ENCODE measurements at places on chromosomes 7 and 10. TPM values are rescaled to one million over a fixed set of nuclear protein-coding genes. Genes with fewer than 3 reads are reported as not detected.

TMEM176B gene
- total RNA-seq = 8.9 TPM

MAGI2 gene
- 13.4 TPM for total RNA-seq

HOXA11 gene
- total RNA-seq = not detected

SLC16A9 gene
- 13.7 TPM for total RNA-seq

NUTM2D gene
- total RNA-seq = 9.8 TPM

PLEKHS1 gene
- not detected for total RNA-seq

MEIG1 gene
- total RNA-seq = 3.0 TPM

ESYT2 gene
- total RNA-seq = 30.0 TPM

NPY gene
- total RNA-seq = 1.1 TPM

SUN3 gene
- not detected for total RNA-seq

DNA sequence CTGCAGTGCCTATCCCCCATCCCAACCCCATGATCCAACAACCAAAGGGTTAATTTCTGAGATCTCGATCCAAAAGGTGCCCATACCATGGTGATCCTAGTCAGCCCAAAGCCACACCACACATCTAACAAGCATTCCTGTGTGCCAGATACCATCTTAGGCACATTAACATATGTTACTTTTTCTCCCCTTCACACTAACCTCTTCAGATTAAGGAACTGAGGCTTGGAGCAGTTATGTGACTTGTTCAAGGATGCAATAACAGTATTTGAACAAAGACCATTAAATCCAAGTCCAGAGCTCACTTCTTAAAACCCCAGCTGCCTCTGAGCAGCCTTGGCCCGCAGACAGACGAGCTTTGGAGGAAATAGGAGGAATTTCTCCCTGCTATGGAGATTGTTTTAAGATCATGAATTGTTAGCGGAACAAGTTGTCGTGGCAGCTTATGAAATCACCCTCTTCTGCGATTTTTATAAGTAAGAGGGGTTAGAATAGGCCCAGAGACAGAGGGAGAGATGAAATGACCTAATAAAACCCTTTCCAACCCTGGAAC, 327.2 kb downstream of the KCNMA1 start:
- no peak for DNase-seq

GRCh38 chr10:64036321-64036930, 515.2 kb downstream of the REEP3 start:
- DNase-seq = no peak

DNA sequence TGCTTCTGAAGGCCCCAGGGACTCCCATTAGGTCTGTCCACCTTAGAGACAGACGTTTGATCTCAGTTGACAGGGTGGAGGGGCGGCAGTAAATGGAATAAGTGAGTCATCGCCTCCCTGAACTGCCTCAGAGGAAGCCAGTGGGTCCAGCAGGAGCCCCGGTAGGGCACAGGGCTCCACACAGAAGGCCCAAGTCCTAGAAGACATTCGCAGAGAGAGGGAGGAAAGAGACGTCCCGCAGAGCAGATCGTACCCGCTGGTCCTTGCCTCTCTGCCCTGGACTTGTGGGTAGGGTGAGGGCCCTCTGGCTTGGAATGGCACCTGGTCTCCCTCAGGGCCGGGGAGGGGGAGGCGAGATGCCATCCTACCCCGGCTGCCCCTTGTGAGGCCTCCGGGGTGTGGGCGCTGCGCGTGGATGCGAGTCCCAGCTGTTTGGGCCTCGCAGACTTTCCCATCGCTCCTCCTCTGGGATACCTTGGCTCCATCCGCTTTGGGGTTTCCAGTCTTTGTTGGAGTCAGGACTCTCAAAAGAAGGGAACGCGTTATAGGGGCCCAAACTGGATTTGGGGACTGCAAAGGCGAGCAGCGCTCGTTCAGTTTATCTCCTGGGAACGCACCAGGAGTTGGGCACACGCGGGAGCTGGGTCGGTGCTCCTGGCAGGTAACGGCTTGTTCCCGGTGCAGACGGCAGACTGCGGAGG, 5.1 kb downstream of the TLX1 start:
- no peak for DNase-seq

GRCh38 chr7:157401567-157402387, 65.0 kb downstream of the DNAJB6 start:
- no peak for DNase-seq

- DNase-seq = no peak
Observed at GRCh38 chr10:133166828-133167692, 7.0 kb downstream of the KNDC1 start.

DNA sequence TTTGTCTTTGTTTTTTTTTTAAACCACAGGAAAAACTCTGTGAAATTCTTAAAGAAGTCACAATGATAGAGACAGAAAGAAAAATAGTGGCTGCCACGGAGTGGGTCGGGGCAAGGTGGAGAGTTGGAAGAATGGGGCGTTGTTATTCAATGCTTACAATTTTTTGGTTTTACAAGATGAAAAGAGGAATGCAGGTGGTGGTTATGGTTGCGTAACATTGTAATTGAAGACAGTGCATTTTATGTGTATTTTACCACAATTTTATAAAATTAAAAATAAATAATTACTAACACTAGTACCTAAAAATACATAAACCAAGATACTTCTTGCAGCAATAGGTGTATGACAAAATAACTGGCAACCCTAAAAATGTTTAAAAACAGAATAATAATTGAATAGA, 76.9 kb upstream of the VOPP1 start:
- DNase-seq = no peak

DNA sequence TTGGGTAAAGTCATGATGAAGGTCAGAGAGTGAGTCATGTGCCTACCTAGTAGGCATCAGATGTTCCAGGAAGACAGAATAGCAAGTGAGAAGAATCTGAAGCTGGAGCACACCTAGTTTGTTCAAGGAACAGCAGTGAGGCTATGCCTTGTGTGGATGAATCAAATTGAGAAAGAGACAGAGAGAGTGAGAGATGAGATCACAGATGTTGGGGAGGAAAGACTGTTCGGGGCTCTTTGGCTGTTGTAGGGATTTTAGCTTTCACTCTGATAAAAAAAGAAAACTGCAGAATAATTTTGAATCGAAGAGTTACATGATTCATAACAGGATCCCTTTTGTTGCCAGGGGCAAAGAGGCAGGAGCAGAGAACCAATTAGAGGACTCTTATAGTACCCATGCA, 6.3 kb downstream of the LIPF start:
- DNase-seq = no peak

DNA sequence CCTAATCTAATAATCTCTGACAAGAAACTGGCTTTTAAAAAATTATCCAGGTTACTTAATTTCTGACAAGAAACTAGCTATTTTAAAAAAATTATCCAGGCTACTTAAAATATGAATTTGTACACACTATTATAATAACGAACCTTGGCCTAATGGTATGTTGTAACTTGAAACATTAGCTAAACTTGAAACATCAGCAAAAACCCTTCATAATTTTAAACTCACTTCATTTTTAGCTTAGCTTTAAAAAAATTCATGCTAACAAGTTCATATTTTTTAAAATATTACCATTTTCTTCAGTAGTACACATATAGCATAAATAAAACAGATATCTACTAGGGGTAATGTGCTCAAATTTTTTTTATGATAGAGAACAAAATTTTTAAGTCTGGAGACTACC, 35.6 kb downstream of the BRAF start:
- DNase-seq = no peak

GRCh38 chr7:128041203-128041602, 10.0 kb upstream of the LRRC4 start:
- DNase-seq = no peak

- no peak for DNase-seq
Observed at GRCh38 chr7:106568680-106569499, 92.1 kb downstream of the CCDC71L start.

GRCh38 chr7:28726555-28726954, 231.6 kb downstream of the TRIL start:
- no peak for DNase-seq

DNA sequence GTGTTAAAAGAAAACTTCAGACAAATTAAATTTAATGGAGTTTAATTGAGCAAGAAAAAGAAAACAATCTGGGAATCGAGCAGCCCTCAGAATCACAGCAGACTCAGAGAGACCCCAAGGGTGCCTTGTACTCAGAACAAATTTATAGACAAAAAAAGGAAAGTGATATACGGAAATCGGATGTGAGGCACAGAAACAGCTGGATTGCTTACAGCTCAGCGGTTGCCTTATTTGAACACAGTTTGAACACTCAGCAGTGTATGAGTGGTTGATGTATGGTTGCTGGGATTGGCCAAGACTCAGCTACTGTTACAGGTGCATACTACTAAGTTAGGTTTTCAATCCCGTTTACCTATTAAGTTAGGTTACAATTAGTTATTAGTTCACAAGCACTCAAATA, 103.8 kb upstream of the LYZL1 start:
- DNase-seq = no peak

DNA sequence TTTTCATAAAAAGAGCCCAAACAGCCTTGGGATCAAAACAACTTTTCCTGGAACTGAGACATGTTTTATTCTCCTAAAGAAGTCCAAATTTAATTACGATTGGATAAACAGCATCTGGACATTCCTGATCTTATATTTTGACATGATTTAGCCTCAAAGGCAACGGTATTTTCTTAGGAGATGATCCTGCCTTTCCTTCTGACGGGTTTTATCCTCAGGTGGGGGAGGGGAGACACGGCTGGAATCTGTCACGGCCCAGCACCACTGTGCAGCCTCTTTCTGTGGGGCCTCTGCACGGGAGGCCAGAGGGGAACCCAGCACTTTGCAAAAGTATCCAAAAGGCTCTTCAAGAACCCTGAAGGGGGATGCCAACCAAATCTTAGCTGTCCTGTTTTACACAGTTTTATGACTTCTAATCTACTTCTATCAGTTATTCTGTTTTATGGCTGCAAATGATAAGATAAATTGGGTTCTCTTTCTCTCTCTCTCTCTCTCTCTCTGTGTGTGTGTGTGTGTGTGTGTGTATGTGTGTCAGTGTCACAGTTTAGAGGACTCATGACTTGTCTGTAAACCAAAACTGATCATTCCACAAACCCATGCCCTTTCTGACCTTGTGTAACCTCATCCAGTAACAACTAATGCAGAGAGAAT, 321.1 kb upstream of the NPVF start:
- no peak for DNase-seq

- no peak for DNase-seq
Observed at GRCh38 chr7:77306231-77307067, 106.8 kb upstream of the FGL2 start.

GRCh38 chr10:79445977-79446757, 743 bp upstream of the ZCCHC24 start:
- peak; percentile 29 for DNase-seq

GRCh38 chr10:29728541-29729049, 93.8 kb upstream of the SVIL start:
- DNase-seq = no peak

DNA sequence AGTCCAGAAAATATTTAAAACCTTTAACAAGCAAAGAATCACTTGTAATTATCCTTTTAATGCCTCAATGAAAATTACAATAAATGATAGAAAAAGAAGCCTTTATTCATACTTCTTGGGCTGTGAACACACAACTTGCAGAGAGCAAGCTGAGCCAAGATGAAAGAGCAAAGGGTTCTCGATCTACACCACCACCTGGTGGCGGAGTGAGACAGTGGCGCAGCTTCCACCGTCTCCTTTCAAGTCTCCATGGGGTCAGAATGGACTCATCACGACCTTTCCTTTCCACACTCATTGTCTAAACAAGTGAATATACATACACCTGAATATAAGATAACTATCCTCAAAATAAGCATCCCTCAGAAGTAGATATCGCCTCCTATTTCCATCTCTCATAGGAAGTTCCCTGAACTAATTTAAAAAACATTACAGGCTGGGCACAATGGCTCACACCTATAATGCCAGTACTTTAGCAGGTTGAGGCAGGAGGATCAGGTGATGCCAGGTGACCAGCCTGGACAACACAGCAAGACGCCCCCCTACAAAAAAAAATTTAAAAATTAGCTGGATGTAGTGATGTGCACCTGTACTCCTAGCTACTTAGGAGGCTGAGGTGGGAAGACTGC, 40.7 kb downstream of the ATE1 start:
- DNase-seq = peak; percentile 53

GRCh38 chr10:14556285-14556956, 218.3 kb downstream of the FAM107B start:
- no peak for DNase-seq

GRCh38 chr10:36171953-36172940, 530.2 kb upstream of the FZD8 start:
- no peak for DNase-seq

GRCh38 chr10:4482659-4483058, 343.3 kb upstream of the AKR1E2 start:
- no peak for DNase-seq

- DNase-seq = no peak
Observed at GRCh38 chr7:15291699-15292098, 270.1 kb downstream of the AGMO start.

DNA sequence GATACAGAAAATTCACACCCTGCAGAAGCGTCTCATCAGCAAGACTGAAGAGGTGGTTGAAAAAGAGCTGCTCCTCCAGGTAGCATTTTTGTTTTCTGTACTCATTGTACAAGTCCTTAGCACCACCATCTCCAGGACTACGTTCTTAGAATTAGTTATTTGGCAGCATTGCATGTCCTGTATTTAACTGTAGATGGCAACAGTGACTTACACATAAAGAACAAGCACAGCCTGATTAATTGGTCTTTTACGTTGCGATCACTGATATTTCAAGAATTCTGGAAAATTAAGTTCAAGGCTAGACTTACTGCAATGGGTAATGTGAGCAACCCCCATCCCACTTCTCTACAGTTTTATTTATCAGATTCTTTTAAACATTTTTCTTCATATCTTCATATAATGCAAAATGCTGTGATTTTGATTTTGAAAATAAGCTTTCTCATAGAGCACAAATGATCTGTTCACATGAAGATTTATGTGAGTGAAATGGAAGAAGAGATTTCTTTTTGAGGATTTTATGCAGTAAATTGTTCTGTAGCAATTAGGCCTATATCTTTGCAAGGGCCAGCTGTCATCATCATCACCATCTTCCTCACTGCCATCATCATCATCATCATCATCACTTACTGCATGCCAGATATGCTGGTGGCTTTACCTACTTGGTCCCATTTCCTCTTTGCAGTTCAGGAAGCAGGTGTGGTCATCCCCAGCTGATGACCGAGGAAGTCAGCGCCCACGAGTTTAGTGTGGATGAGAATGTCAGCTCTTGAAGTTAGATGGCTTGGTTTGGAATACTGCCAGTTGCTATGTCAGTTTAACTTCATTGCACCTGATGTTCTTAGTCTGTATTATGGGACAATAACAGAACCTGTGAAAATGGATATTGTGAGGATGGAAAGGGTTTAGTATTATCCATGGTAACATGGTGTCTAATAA, 53.4 kb downstream of the CFAP58 start:
- DNase-seq = no peak

DNA sequence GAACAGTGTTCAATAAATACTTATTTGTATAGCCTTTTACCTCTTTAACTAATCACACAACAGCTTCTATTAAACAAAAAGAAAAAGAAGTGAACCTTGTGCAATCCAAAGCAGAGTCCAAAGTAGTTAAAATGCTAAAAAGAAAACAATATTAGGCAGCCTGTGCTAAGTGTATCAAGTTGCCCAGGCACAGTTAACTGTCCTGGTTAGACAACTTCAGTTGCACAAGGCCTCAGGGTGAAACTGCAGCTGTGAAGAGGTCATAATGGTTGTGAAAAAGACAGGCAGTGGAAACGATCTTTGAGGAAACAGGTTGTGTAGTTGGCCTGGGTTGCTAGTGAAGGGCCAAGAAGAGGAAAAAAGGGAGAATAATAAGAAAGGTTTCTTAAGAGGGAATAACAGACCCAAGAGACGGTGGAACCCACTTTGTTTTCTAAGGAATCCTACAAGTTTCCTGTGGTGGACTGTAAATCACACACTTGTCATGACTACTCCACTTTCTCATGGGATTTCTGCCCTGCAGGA, 6.0 kb upstream of the CROT start:
- no peak for DNase-seq

Data from progenitor cell of endocrine pancreas (in vitro differentiated cells).